Right renal cortex interstitium (tissue), 3 donors: ENCODE measurements at places on chromosomes 3 and 15.

GRCh38 chr3:154973851-154974250, 106.3 kb upstream of the MME start:
- no peak for DNase-seq

DNA sequence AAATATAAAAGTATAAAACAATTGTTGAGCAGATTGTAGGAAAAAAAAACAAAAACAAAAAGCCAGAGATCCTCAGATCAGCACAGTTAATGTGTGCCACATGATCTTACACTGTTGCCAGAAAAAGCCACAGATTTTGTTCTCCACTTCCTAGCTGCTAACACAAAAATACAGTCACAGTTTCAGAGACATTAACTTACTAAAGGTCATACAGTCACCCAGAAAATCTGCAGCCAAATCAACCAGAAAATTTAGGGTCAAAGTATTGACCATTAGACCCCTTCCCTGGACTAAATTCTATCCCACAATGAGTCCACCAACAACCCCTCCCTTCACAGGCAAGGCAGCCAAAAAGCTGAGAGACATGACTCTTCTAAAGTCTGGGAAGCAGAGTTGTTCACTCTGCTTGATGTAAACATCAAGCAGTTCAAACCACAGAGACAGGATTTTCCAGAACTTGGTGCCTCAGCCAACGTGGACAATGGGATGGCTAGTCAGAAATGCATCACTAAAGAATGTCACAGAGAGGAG, 59.1 kb downstream of the SST start:
- no peak for DNase-seq

DNA sequence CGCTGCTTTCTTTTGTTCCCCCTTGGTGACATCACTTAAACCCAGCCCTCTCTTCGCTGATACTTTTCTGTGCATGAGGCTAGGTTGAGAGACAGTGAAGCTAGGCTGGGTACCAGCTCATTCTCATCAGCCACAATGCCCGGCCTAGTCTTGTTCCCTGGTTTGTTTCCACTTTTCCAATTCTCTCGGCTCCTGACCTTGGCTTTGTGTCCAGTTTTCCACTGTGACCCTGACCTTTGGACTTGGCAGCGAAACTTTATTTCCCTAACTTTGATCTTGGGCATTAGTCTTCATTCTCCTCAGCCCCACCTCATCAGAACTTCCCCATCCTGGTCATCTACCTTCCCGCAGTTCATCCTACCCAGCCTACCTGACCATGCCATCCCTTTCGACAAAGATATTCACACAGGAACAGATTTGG, 908 bp upstream of the ADPGK start:
- no peak for DNase-seq

DNA sequence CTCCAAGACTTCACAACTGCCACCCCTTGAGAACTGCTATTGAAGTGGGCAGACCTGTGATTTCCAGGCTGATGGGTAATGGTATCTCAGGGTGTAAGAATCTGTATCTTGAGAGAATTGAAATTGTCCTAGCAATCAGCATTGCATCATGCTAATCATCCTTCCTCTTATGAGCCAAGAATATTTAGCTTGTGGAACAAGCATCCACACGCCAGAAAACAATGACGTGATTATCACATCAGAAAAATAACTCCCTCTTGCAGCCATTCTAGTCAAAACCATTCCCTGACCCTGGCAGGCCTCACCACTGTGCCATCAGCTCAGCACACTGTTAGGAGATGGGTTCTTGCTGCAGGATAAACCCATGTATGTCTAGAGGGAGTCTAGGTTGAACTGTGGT, 6.7 kb downstream of the BCL2L10 start:
- no peak for DNase-seq

DNA sequence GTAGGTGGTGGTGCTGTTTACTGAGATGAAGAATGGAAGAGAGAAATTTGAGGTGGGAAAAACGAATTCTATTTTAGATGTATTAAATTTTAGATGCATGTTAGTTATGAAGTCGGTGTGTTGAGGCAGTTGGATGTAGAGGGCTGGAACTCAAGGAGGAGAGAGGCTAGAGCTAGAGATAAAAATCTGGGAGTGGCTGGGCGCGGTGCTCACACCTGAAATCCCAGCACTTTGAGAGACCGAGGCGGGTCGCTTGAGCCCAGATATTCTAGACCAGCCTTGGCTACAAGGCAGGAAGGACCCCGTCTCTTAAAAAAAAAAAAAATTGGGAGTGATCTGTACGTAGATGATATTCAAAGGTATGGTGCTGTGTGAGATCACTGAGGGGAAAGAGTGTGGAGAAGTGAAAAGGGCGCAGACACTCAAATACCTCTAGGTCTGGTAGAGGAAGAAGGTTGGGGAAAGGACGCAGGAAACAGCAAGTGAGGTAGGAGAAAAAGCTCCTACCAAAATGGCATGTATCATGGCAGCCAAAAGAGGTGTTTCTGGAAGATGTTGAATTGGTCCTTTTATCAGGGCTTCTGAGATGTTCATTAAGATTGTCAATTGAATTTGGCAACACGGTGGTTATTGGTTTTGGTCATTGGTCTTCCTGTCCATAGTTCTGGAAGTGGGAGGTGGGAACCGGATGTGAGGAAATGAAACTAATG, 1.8 kb downstream of the YEATS2 start:
- DNase-seq: no peak

DNA sequence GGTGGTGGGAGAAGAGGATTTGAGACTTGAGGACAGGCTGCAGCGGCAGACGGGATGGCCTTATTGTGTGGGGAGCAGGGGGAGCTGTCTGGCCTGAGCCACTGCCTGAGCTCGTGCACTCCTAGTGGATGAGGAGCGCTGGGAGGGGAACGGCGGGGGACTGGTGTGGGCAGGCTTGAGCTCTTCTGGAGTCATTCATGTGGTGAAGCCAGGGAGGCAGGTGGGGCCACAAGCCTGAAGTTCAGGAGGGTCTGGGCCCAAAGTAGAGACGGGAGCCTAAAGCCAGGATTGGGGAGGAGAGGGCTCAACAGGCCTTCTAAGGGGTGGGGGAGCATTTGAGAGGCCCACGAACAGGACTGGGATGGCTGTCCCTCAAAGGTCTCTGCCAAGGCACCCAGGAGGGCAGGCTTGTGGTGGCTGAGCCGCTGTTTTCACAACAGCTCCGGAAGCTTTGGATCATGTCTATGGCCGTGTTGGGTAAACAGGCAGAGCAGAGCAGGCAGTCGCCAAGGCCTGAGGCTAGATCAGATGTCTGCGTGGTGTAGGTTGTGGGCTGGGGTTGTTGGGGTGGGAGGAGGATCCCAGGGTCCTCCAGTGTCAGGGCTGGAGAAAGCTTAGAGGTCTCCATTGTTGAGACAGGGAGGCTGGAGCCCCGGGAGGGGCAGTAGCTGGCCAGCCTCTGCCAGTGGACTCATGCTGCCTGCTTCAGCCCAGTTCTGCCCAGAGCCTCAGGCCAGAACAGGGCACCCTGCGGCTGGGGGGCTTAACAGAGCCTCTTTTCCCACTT, 8.2 kb downstream of the PRKCD start:
- DNase-seq: no peak

GRCh38 chr3:130014526-130014925, 40.0 kb downstream of the TRH start:
- DNase-seq: no peak

DNA sequence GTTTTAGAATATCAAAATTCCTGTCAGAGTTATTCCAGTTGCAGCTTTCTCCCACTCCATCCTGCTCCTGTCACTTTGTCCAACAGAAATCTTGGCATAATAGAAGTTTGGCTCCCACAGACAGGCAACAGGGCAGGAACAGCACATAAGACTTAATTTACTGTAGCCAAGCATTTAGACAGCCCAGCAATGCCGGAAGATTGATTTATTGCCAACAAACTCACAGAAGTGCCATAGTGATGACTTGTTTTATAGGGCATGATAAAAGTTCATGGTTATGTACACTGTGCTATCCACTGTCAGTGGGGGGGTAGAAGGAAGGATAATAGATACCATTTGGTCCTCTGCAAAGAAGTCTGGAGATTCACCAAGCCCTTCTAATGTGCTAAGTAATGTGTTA, 98.3 kb upstream of the CBLB start:
- DNase-seq: no peak

DNA sequence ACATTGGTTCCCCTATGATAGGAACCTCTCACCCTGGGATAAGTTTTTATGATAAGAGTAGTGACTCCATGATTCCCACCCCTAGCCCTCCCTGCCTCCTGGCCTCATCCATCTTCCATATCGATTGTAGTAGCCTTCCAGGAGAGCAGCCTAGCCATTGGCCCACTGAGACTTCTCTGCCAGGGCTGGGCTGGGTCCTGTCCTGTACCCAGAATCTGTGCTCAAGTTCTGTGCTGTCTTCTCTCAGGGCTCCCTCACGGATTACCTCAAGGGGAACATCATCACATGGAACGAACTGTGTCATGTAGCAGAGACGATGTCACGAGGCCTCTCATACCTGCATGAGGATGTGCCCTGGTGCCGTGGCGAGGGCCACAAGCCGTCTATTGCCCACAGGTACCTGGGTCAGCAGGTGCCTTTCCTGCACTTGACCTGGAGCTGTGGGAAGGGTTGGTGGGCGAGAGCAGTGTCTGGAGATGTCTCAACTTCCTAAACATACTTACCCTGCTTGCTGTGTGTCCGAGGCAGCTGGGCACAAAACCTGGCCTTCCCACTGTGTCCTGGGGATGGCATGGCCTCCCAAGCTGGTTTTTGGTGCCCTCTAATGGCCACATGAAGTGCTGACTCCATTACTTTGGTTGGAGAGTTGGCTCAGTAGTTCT, 16.6 kb upstream of the EXOG start:
- DNase-seq: no peak

GRCh38 chr15:25655207-25655948, 207.7 kb downstream of the ATP10A start:
- DNase-seq: no peak

GRCh38 chr3:11991751-11992150, 12.4 kb upstream of the SYN2 start:
- DNase-seq: no peak

- no peak for DNase-seq
Measured at GRCh38 chr3:44058868-44059203, 182.8 kb upstream of the TOPAZ1 start.

- DNase-seq: no peak
Measured at GRCh38 chr3:142987707-142988106, 13.7 kb upstream of the U2SURP start.

- DNase-seq: no peak
Measured at GRCh38 chr15:73426323-73426994, 16.5 kb upstream of the REC114 start.

- no peak for DNase-seq
Measured at GRCh38 chr3:50221411-50222168, 14.4 kb upstream of the GNAI2 start.

DNA sequence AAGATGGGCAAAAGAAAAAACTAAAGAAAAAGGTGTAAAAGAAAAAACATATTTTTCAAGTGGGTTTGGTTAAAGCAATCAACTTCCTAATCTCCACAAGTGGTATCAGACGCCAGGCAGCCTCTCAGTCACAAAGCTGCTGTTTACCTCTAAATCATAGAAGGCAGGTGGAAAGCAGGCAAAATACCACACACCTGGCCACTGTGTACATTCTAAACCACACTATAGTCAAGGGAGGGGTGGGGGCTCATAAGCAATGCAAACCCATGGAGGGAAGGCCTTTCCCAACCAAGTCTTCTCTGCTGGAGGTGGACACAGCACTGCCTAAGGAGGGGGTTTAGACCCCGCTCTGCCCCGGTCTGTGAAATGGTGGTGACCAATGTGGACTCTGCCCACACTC, 50.4 kb downstream of the MCF2L2 start:
- no peak for DNase-seq

- no peak for DNase-seq
Measured at GRCh38 chr3:147775411-147775810, 366.2 kb downstream of the ZIC1 start.

GRCh38 chr15:101239724-101240136, 12.1 kb downstream of the CHSY1 start:
- DNase-seq: no peak

DNA sequence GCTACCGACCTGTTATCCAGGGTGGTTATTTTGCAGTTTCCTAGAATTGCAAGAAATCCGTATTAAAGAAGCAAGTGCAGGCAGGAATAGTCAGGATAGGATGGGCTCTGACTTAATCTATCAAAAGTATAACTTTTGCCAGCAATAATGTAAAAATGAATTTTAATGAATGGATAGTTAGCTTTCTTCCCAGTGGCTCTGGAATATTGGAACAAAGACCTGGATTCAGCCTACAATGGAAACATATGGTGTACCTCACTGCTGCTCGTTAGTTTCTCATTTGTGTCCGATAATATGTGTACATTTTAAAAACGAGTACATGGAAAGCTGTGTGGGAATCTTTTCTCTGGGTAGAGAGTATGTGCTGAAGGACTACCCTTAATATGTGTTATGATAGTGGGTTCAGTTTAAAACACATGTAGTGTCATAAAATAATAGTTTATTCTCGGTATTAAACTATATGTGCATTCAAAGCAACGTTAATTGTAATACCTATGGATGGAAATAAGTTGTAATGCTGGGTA, 805 bp downstream of the SERPINI1 start:
- no peak for DNase-seq

GRCh38 chr15:29635513-29636098, 186.7 kb downstream of the TJP1 start:
- DNase-seq: no peak

DNA sequence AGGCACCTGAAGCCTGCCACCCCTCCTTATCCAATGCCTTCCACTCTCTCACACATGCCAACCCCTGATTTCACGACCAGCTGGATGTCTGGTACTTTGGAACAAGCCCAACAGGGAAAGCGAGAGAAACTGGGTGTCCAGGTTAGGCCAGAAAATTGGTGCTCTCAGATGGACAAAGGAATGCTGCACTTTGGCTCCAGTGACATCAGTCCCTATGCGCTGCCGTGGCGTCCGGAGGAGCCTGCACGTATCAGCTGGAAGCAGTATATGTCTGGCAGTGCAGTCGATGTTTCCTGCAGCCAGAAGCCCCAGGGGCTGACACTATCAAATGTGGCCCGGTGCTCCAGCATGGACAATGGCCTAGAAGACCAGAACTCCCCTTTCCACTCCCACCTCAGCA, 45.2 kb downstream of the CDAN1 start:
- DNase-seq: no peak

- no peak for DNase-seq
Measured at GRCh38 chr15:91892436-91892835, 38.9 kb downstream of the SLCO3A1 start.

- DNase-seq: no peak
Measured at GRCh38 chr15:95557226-95558046, 773.1 kb upstream of the NR2F2 start.

GRCh38 chr15:69677403-69677802, 224.8 kb downstream of the RPLP1 start:
- DNase-seq: no peak

DNA sequence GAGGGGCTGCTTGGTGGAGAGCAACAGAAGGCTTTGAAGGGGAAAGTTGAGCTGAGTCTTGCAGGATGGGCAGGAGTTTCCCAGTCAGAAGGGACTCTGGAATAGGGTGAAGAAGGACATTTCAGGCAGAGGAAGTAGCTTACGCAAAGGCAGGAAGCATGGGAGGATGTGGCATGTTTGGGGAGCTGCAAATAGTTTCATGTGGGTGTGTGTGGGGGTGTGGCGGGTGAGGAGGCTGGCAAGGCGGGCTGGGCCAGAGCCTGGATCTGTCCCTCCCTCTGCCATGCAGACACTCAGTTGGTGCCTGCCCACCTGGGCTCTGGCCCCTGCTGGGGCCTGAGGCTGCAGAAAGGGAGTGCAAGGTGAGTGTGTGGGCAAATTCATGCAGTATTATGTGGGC, 10.4 kb downstream of the TEX264 start:
- DNase-seq: no peak

GRCh38 chr3:122705379-122705778, 24.7 kb downstream of the PARP14 start:
- DNase-seq: no peak
